ENCODE measurements at places on chromosomes 7 and 10.

- no peak for DNase-seq
Observed at GRCh38 chr7:88759230-88760135, at the start of gene ZNF804B. Gene ZNF804B (plus strand): TSS chr7:88759700. CDS start chr7:88759977, 277 bp downstream.

- no peak for DNase-seq
Observed at GRCh38 chr7:70926666-70927065, 205.3 kb upstream of the GALNT17 start.

DNA sequence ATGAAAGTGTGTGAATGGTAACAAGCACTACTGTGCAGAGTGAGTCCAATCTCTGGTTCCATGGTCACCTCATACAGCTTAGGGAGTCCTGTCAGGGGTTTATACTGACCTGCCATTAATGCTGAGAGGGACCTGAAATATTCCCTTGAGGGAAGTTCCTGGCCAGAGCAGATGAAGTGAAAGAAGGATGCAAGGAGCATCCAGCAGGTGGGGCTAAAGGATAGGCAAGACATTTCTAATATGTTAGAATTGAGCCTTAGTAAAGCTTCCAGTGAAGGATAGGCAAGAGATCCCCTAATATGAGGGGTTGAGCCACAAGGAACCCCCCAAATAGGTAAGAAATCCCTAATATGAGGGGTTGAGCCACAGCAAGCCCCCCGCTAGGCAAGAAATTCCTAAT, 25.5 kb upstream of the FAM221A start:
- DNase-seq, result peak; percentile 40

- no peak for DNase-seq
Observed at GRCh38 chr7:25636168-25636567, 407.9 kb upstream of the NPVF start.

- DNase-seq, result no peak
Observed at GRCh38 chr7:158861004-158861787, 4.8 kb downstream of the DYNC2I1 start.

DNA sequence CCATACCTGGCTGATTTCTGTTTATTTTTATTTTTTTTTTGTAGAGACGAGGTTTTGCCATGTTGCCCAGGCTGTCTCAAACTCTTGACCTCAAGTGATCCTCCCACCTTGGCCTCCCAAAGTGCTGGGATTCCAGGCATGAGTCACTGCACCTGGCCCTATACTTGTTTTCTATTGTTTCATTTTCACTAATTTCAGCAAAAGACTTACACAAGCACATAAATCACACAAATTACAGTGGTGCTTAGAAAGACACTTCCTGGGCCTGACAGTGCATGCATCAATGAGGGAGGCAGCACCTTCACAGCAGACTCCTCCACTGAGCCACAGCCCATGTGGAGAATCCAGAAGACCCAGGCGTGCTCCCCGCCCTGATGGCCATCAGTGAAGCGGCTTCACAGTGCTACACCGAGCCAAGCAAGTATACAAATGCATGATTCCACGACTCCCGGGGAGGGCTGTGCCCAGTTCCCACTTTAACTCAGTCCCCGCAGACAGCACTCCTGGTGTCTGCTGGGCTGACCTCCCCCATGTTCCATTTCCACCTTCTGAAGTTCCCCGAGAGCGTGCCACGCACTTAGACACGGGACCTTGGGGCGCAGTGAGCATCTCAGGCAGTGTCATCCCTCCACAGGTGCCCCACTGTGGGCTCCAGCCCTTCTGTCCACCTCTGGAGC, 20.6 kb downstream of the PITRM1 start:
- DNase-seq, result no peak

DNA sequence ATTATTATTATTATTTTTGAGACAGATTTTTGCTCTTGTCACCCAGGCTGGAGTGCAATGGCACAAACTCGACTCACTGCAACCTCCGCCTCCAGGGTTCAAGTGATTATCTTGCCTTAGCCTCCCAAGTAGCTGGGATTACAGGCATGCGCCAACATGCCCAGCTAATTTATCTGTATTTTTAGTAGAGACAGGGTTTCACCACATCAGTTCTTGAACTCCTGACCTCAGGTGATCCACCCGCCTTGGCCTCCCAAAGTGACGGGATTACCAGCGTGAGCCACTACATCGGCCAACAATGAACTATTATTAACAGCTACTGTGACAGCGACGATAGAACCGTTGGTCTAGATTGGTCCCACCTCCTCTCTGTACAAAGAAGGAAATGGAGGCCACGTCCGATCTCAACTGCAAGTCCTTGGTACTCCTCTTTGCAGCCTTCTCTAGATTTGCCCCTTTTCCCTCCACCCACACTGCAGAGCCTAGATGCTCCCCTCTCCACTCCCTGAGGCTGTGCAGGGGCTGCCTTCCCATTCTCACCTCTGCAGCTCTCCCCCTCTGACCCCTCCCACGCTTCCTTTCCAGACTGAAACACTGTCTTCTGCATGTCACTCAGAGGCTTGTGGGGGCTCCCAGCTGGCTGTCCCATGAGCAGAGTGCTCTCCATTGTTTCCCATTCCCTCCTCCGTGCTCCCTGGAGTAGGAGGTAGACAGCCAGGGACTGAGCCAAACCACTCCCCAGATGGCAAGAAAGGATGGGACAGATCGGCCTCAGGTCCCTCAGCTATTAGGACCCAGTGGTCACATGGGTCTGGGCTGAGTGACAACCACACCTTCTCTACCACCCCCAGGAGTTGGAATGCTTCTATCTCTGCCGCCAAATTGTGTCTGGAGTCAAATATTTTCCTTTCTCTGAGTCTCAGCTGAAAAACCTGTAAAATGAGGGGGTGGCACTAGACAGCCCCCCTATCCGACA, 2.3 kb downstream of the LOXL4 start:
- DNase-seq, result no peak

DNA sequence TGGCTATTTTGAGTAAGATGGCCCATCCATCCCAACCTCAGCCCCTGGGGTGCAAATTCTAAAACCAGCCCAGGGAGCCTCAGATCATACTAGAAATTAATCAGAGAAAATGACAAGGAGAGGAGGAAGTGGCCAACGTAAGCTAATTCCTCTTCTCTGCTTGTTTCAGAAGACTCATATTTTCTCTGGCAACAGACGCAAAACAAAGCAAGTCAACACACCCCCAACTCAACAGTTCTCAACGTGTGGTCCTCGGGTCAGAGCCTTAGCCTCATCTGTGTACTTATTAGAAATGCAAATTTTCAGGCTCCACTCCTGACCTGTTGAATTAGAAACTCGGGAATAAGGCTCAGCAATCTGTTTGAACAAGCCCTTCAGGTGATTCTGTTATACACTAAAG, 413.9 kb upstream of the AUTS2 start:
- DNase-seq, result no peak

DNA sequence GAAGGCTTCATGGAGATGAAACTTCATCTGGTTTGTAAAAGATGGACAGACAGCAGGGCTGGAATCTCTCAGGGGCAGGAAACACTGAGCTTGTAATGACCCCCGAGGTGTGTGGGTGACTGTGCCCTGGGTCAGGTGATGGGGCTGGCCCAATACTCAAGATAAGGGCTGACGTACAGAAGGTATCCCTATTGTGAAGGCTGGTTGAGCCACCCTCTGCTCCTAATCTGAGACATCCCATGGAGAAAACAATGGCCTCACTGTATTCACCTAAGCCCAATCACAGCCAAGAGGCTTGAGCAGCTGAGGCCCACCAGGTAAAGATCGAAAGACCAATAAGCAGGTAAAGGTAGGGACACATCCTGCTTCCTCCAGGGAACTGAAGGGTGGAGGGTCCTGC, 34.8 kb upstream of the NUB1 start:
- no peak for DNase-seq

- DNase-seq, result no peak
Observed at GRCh38 chr7:57179776-57180415, 47.7 kb upstream of the ZNF479 start.

- no peak for DNase-seq
Observed at GRCh38 chr7:1550005-1550845, 5.8 kb downstream of the TMEM184A start.

DNA sequence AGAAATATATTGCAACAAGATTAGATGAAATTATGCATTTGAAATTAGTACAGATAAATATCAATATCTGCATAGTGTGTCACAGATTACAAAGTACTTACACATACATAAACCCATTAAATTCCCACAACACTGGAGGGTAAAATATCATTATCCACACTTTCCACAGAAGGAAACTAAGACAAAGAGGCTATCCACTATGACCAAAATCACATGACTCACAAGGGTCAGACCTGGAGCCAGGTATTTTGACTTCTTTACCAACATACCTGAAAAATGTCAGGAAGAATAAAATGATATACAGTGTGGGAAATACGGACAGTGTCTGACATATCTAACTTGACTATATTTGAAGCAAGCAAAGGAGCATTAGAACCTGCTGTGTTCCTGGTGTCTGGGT, 34.1 kb downstream of the HYCC1 start:
- no peak for DNase-seq

DNA sequence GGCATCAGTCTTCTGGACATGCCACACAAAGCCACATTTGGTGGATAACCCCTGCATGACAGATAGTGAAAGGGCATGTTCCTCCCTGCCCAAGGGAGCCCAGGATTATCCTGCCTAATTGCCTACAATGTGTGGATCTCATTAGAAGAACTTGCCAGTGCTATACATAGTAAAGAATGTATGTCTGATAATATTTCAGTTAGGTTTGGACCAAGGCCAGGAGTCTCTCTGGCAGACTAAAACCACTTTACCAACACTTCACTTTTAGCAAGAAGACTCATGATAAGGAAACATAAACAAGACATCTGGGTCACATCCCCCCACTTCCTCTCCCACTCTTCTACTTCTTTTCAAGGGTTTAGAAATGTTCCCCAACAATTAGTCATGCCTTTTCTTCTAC, 196.7 kb downstream of the MTERF1 start:
- no peak for DNase-seq

DNA sequence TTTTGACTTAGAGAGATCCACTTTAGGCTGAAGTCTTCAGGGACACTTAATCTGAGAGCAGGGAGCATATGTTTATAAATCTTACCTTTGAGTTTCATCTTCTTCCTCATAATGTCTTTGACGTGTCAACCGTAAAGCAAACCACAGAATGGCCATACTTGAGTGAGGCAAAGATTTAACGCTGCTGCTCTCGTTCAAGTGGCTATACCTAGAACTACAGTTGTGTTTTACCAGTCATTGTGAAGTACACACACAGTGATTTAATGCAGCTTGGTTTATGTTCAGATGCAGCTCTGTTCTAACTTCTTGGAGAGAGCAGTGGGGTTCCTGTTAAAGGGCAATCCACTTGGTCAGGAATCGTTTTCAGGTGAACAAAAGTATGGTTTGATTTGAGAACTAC, 39.9 kb upstream of the GOT1 start:
- no peak for DNase-seq

GRCh38 chr7:70574314-70574834, 557.6 kb upstream of the GALNT17 start:
- no peak for DNase-seq

- no peak for DNase-seq
Observed at GRCh38 chr10:124671486-124672075, 72.6 kb downstream of the FAM53B start.

- peak; percentile 60 for DNase-seq
Observed at GRCh38 chr7:27245798-27246691, 3.4 kb downstream of the EVX1 start.

DNA sequence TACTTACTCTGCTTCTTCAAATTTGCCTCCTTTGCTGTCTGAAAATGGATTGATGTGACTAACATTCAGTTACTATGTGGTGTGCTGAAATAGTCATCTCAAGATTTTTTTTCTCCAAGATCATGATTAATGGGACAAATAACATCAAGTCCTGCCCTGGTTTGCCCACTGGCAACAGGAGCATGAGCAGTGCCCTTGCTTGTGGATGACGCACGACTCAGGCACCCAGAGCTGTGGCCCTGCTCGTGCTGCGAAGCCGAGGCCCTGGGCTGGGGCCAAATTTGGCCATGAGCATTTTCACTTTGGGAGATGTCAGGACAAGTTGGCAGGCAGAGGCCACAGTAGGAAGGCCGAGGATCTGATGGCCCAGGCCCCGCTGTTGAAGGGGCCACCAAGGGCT, 239.8 kb upstream of the IGFBP3 start:
- DNase-seq, result no peak

DNA sequence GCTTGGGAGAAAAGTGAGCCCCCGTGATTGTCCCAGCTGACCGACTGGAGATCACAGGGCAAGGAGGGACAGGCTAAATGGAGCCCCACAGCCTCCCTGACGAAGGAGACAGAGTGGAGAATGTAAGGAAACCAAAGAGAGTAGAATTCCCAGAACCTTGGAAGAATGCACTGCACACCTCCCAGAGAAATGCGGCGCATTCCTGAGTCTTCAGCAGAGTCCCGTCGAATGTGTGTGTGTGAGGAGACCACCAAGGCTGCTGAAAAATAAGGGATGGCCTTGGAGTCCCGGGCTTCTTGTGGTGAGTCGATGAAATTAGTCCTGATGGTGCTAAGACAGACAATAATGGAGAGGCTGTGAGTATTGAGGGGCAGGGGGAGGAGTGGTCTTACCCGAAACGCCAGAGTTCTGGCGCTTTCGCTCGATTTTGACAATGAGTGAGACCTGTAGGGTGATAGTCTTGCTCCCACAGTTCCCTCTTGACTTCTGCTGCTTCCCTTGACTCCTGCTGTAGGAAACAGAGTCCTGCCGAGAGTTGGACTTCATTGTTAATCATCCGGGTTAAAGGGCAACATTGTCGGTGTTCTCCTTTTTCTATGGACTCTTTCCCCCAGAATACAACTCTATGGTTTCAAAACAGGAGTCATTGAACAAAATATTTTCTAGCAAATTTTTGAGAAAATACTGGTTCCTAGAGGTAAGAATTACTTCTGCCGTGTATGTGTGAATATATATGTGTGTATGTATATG, 103.2 kb downstream of the CNNM2 start:
- no peak for DNase-seq

GRCh38 chr7:47179812-47180515, 401.9 kb downstream of the TNS3 start:
- peak; percentile 63 for DNase-seq

GRCh38 chr10:62424026-62424425, 49.9 kb downstream of the ZNF365 start:
- DNase-seq, result no peak

DNA sequence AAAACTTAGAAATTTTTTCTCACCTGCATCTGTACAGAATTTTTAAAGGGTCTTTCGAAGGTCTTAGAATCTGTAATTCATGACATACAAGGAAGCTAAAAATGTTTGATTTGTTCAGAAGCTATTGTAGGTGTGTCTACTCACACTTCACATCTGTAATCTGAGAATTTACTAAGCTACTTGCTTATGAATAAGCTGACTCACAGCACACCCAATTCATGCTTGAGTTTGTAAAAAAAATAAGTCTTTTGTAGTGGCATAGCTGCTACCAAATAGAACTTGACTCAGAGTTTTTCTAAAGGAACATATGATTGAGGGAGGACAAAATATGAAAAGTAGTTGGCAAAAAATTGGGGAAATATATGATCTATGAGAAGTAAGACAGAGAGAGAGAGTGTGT, 12.7 kb upstream of the AGR2 start:
- no peak for DNase-seq

DNA sequence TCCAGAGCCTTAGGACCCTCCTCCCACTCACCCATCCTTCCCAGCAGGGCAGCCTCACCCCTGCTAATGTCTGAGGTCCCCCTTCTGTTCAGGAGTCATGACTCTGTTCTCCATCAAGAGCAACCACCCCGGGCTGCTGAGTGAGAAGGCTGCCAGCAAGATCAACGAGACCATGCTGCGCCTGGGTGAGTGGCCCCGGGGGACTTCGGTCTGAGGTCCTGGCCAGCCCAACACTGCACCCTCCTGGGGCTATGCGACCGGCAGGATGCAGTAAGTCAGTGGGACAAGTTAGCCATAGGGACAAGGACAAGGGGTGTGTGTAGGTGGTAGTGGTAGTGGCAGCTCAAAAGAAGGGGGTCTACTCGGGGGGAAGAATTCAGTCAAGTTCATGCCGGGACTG, 16.2 kb upstream of the AHCYL2 start:
- no peak for DNase-seq

- peak; percentile 35 for DNase-seq
Observed at GRCh38 chr10:24556750-24557742, 166.6 kb downstream of the ARHGAP21 start.

All from colonic mucosa (tissue), 4 donors.